ENCODE measurements at places on chromosomes 11 and 22.

DNA sequence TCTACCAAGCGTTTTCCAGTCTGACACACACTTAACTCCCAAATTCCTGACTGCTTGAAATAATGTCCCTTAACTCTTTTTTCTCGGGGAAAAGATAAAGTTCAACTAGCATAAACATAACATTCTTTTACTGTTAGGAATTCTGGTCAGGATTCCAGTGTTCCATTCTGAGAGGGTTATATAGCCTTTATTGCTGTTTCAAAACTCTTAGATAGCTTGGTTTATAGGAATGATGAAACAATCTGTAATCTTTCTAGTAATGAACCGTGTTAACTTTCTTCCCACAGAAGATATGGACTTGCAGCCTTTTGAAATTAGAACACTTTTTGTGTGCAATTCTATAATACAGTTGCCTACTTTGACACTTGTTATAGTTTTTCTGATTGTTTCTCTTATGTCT lies 8.6 kb downstream of the REXO2 start:
- DNase-seq = no peak

DNA sequence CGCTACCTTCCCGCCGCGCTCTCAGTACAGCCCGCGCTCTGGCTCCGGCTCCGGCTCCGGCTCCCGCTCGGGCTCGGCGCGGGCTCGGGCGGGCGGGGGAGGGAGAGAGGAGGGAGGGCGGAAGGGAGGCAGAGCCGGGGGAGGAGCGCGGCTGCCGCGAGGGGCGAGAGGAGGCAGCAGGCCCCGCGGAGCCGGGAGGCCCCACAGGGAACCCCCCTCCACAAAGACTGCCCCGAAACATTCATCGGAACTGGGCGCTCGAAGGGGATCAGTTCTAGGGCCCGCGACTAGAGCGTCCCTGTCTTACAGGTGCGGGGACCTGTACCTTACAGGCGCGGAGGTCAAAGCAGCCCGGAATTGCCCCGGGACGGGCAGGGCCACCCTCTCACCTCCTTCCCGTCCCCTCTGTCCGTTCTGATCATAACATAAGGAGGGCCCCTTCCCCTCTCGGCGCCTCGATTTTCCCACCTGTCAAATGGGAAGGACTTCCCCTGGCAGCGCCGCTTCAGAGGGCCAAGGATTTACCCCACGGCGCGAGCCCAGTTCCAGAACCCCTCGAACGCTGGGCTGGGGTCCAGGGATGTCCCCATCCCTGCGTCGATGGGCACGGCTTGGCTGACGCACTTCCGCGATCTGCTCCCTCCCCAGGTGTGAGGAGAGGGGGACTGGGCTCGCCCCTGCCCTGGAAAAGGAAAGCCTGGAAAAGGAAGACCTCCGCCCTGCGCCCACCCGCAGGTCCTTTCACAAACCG lies at the start of gene SHISA8:
TSS of gene SHISA8 (minus strand) at position 40 of the 751 bp plus-strand sequence. CDS start 407 bp downstream, outside the sequence.
- no peak for DNase-seq

- DNase-seq = no peak
Measured at GRCh38 chr22:44133901-44134571, 46.7 kb upstream of the PARVG start.

- no peak for DNase-seq
Measured at GRCh38 chr22:28151151-28151816, 232.2 kb upstream of the PITPNB start.

GRCh38 chr11:16605389-16605893 lies 133.0 kb upstream of the C11orf58 start:
- no peak for DNase-seq

DNA sequence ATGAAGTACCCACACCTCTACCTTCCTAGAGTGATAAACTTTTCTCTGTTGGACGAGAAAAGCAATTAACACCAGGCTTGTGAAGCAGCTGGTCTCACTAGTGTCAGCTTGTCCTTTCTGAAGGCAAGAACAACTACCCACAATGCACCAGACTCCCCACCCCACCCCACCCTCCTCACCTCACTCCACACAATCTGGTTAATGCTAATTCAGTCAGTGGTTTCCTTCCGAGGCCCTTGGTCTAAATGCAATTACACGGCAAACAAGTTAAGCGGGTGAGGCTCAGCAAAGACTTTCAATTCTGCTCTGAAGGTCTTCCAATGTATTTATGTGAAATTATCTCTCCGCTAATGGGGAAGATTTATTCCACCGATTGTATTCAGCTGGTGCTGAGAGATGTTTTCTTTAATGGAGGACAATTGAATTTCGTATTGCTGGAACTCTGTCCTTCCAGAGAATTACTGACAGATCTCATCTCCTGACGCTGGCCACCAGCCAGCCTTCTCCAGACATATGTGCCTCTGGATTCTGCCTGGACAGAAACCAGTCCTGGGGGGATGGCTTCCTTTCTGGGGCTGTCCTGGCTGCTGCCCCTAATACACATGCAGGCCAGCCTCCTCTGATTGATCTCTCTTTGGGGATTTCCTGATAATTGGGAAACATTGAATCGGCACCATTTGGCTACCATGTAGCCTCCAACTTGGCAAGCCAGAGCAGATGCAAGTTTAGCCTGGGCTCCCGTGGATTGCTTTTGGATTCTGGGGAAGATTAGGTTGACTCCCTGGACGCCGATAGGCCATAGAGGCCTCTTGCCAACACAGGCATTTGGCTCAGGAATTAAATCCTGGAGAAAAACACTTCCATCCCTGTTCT lies 165.8 kb upstream of the NARS2 start:
- no peak for DNase-seq
